Germinal center (tissue), 1 donor: ENCODE measurements at places on chromosomes 5 and 9.

DNA sequence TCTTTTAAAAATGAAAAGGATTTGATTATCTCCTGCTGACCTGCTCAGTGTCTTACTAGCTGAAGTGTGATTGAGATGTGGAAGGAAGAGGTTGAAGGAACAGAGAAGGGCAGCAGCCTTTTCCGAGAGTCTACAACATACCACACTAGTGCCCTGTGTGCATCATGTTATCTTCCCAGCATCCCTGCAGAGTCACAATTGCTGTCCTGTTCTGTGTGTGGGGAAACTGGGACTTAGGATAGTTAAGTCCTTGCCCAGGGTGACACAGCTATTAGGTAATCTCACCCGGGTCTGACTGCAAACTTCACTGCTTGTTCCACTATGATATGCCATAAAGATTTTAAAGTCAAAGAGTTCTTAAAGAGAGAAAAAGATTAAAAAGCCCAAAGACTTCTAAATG, 55.8 kb downstream of the FAM78A start:
- DNase-seq = no peak

- DNase-seq = no peak
These were observed 2.5 kb upstream of the ABO start for GRCh38 chr9:133277467-133277866.

DNA sequence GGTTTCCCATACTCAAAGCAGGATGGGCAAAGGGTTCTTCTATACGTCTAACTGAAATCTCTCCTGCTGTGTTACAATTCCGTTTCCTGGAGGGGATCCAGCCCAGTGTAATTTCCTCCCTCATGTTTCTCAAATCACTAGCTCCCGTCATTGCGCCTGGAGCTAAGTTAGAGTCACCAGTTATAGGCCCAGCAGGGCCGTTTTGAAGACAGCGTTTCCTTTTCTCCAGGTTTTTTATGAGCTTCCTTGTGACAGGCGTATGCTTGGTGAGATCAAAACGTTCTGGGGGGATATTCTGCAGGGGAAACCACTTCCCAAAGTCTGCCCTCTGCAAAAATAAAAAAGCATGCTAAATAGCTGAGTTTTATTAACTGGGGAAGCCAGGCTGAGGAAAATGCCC, 53.0 kb upstream of the WWC1 start:
- no peak for DNase-seq

DNA sequence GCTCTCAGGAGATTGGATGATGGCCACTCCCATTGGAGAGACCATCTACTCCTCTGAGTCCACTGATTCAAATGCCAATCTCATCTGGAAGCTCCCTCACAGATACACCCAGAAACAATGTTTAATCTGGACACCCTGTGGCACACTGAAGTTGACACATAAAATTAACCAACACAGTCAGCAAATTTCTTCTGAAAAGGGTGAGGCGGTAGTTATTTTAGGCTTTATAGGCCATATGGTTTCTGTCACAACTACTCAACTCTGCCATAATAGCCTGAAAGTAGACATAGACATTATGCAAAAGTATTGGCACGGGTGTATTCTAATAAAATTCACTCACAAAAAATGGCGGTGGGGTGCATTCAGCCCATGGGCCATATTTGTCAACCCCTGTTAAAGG, 244.5 kb upstream of the VLDLR start:
- DNase-seq = no peak

GRCh38 chr9:89774858-89775370, 170.1 kb downstream of the GADD45G start:
- no peak for DNase-seq

DNA sequence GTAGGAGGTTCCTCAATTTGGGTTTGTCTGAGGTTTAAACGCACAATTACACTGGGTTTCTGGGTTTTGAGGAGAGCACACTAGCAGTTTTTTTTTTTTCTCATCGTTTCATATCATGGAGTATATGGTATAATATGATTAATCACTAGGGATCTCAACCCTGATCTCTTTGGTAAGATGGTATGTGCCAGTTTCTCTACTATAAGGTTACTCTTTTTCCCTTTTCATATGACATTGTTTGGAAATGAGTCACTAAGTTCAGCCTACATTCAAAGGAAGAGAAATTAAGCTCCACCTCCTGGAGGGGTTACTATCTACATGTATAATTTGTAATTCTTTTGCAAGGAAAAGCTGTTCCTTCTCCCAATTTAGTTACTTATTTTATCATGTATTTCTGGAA, 35.2 kb downstream of the MTRR start:
- DNase-seq = no peak

DNA sequence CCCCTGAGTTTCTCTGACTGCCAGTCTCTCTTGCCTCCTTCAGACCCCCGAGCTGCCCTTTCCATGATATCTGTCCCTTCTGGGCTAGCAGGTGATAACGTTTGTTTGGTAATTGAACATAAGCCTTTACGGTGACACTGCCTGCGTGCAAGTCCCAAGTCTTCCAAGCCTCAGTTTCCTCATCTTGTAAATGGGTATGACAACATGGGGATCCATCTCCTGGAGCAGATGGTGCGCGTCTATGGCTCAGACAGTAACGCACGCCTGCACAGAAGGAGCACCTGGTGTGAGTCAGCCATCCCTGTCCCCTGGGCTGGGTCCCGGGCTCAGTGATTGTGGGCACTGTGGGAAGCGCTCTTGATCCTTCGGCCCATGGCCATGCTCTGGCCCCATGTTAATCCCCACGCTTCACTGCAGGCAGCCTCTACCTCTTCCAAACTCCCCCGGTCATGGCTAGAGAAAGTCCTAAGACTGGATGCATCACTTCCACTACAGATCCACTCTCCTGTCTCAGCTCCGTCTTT, 85.8 kb downstream of the DAP start:
- DNase-seq = no peak

GRCh38 chr9:9924376-9924775, 688.4 kb downstream of the PTPRD start:
- no peak for DNase-seq
